Cortex of kidney (tissue), 1 donor: ENCODE measurements at places on chromosomes 3 and 15.

GRCh38 chr3:185351396-185351795, 11.5 kb upstream of the MAP3K13 start:
- DNase-seq, result no peak

DNA sequence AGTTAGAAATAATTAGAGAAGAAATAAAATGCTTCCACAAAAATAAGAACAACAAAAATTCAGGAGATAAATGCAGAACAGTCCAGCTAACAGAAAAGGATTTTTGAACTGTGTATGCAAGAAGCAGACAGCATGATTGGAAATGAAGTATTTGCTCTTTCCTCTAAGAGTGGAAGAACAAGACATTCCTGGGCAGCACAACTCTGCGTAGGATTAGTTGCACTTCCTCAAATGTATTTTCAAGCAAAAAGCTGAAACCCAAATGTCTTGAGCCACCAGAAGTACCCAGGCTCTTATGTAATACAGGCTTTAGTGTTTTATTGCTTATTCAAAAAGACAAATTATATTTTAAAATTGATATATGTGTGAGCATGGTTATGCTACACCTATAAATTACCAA, 127.2 kb downstream of the ZBTB20 start:
- DNase-seq, result no peak

DNA sequence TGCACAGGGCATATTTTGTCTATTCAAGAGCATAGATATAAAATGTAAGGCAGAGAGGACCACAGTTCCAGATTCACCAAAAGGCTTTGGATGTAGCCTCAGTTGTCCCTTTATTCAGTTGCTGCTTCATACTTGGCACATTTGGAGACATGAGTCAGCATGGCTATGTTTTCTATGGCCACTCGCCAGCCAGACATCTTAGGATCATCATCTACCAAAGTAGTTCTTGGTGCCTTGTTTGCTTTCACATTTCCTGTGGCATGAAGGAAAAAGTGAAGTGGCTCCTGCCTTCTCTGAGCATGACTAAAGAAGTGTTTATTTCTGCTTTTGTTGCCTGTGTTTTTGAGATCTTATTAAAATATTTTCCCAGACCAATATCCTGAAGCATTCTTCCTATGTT, 7.2 kb downstream of the SUSD5 start:
- DNase-seq, result no peak

DNA sequence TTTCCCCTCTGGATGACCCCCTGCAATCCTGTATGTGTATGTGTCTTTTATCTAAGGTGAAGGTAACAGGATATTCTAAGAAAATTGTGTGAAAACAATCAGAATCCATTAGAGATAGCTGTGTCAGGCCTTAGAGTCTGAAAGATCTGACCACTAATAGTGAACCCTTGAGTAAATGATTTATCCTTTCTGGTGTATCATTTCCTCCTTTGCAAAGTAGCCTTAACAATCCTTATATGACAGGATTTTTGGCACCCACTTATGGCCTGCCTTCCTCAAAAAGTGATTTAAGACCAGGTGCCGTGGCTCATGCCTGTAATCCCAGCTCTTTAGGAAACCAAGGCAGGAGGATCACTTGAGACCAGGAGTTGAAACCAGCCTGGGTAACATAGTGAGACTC, 110.2 kb downstream of the RBPMS2 start:
- no peak for DNase-seq

GRCh38 chr3:159855599-159856346, 132.9 kb upstream of the IL12A start:
- no peak for DNase-seq

GRCh38 chr3:70539908-70540307, 227.5 kb upstream of the MDFIC2 start:
- DNase-seq, result no peak

- no peak for DNase-seq
Measured at GRCh38 chr3:116306720-116307119, 138.6 kb downstream of the LSAMP start.

DNA sequence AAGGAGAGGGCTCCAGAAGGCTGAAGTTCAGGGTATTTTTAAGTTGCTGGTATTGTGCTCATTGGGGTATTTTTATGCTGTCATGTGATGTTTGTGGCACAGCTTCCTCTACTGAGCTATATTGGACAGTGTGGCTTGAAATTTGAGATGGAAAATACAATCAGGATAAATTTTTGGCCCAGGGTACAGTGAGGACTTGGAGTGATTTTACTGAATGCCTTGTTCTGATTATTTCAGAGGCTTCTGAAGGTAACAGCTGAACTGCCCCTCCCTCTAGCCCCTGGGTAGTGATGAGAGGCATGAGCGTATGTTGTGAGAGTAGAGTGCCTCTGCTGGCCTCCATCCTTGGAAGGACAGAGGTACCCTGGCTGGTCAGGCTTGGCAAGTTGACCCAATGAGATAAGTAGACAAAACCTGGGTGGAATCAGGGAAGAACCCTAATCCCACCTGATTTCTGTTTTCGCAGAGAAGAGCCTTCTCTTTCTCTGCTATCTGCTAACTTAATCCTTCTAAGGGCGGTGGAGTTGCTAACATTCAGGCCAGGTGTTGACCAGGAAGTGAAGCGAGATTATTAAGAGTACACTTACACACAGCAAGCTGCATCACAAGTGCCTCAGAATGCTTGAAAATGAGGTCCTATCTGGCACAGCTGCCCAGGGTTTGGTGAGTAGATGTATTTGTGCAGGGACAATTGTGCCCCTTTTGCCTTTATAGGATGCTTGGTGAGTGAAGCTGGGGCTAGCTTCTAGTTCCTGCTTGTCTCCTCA, 98.1 kb upstream of the CLSTN2 start:
- no peak for DNase-seq

DNA sequence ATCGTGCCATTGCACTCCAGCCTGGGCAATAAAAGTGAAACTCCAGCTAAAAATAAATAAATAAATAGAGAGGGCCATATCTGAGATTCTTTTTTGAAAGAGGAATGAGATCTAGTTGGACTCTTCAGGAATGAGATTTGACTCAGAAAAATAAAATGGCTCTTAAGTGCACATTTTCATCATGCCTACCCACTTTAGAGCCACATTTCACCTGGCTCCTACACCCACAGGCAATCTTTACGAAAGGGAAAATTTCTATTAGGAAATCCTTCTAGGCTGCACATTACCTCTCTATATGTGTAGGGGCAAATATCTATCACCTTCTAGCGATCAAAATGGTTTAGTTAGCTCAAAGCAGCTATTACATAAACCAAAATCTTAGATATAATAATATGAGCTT, 16.9 kb upstream of the NLGN1 start:
- no peak for DNase-seq
